Fibroblast of lung (primary cell): ENCODE measurements at places on chromosomes 16 and 17. TPM values are rescaled to one million over a fixed set of nuclear protein-coding genes. Genes with fewer than 3 reads are reported as not detected.

DNA sequence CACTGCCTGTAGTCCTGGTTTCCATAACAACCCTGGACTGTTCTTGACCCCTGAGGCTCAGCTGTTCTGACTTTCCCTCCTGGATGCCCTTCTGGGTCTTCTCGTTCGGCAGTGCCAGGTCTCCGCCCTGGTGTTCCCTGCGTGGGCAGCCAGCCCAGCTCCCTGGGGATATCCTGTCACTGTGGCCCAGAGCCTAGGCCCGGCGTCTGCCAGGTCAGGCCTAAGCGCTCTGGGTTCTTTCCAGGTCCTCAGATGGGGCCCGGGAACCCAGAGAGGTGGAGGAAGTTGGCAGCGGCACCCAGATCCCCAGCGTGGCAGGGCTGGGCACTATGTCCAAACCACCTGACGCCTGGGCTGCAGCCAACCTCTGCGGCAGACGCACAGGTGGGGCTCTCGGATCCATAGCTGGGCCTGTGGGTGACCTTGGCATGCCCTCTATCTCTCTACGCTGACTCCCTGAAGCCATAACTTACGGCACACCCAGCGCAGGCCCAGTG lies 12.5 kb upstream of the ATP2A3 start:
- H3K4me3 ChIP-seq = no peak overlapping the region
- H3K27ac ChIP-seq = no peak overlapping the region
- no peaks in the 10 kb centered on the region for H3K4me1 ChIP-seq
- H3K36me3 ChIP-seq = no peaks in the 10 kb centered on the region

- H3K4me3 ChIP-seq = no peak overlapping the region
- H3K27ac ChIP-seq = no peak overlapping the region
- H3K4me1 ChIP-seq = peaks cover 7% of the 10 kb centered on the region
- DNase-seq = no peak
- H3K27me3 ChIP-seq = no peaks in the 10 kb centered on the region
These were observed 2.9 kb upstream of the RNPS1 start for GRCh38 chr16:2270588-2271470.

- no peaks in the 10 kb centered on the region for H3K36me3 ChIP-seq
- peak; percentile 59 for DNase-seq
- no peaks in the 10 kb centered on the region for H3K27me3 ChIP-seq
- no peak overlapping the region for H3K27ac ChIP-seq
- H3K4me1 ChIP-seq = no peaks in the 10 kb centered on the region
These were observed 49.4 kb downstream of the RABEP1 start for GRCh38 chr17:5331506-5331905.

- H3K27ac ChIP-seq = no peak overlapping the region
- H3K4me1 ChIP-seq = no peaks in the 10 kb centered on the region
- no peaks in the 10 kb centered on the region for H3K36me3 ChIP-seq
- no peak for DNase-seq
- no peaks in the 10 kb centered on the region for H3K27me3 ChIP-seq
- no peak overlapping the region for H3K4me3 ChIP-seq
These were observed 20.1 kb downstream of the WSCD1 start for GRCh38 chr17:6090253-6090652.

- H3K4me1 ChIP-seq = no peaks in the 10 kb centered on the region
- DNase-seq = no peak
- no peaks in the 10 kb centered on the region for H3K27me3 ChIP-seq
- H3K27ac ChIP-seq = no peak overlapping the region
- no peaks in the 10 kb centered on the region for H3K36me3 ChIP-seq
These were observed 10.4 kb downstream of the ABR start for GRCh38 chr17:1169221-1169928.

GRCh38 chr16:70348991-70349390 lies 2.3 kb downstream of the DDX19A start:
- no peaks in the 10 kb centered on the region for H3K27me3 ChIP-seq
- H3K4me1 ChIP-seq = no peaks in the 10 kb centered on the region
- H3K4me3 ChIP-seq = no peak overlapping the region
- H3K27ac ChIP-seq = no peak overlapping the region
- no peak for DNase-seq

TLCD3B gene
- not detected in 2 replicates for total RNA-seq

TP53TG3B gene
- not detected in 2 replicates for total RNA-seq

CDK12 gene
- 19.3 and 24.9 TPM in 2 replicates for total RNA-seq

ASGR1 gene
- total RNA-seq = 0.66 and 0.77 TPM in 2 replicates

MYH1 gene
- not detected in 2 replicates for total RNA-seq

DNA sequence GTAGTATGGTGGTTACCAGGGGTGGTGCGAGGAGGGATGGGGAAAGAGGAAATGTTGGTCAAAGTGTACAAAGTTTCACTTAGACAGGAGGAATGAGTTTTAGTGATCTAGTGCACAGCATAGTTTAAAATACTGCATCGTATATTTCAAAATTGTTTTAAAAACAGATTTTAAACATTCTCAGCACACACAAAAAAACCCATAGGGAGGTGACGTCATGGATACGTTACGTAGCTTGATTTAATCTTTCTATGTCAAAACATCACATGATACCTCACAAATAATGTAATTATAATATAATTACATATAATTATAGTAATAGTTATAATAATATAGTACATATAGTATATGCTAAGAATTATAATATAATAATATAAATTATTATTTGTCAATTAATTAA lies 614.2 kb downstream of the TMEM114 start:
- no peaks in the 10 kb centered on the region for H3K27me3 ChIP-seq
- H3K36me3 ChIP-seq = no peaks in the 10 kb centered on the region
- no peaks in the 10 kb centered on the region for H3K4me1 ChIP-seq
- no peak overlapping the region for H3K4me3 ChIP-seq

MT1M gene
- 18.5 and 58.8 TPM in 2 replicates for total RNA-seq

- H3K27me3 ChIP-seq = no peaks in the 10 kb centered on the region
- H3K4me3 ChIP-seq = no peak overlapping the region
- H3K27ac ChIP-seq = no peak overlapping the region
These were observed 20.9 kb upstream of the ABCC1 start for GRCh38 chr16:15928261-15929104.

NHLRC4 gene
- total RNA-seq = 2.1 and 3.3 TPM in 2 replicates

GGT6 gene
- total RNA-seq = not detected in 2 replicates

GRCh38 chr16:58885528-58886170 lies 151.5 kb upstream of the GOT2 start:
- no peak overlapping the region for H3K27ac ChIP-seq
- no peaks in the 10 kb centered on the region for H3K27me3 ChIP-seq
- H3K4me3 ChIP-seq = no peak overlapping the region
- no peaks in the 10 kb centered on the region for H3K36me3 ChIP-seq

EXOC3L1 gene
- 0.26 and 0.33 TPM in 2 replicates for total RNA-seq

- H3K4me1 ChIP-seq = no peaks in the 10 kb centered on the region
- no peaks in the 10 kb centered on the region for H3K36me3 ChIP-seq
- H3K27ac ChIP-seq = no peak overlapping the region
- H3K27me3 ChIP-seq = peaks cover 24% of the 10 kb centered on the region
These were observed 32.1 kb upstream of the SBK1 start for GRCh38 chr16:28260193-28260592.

DNA sequence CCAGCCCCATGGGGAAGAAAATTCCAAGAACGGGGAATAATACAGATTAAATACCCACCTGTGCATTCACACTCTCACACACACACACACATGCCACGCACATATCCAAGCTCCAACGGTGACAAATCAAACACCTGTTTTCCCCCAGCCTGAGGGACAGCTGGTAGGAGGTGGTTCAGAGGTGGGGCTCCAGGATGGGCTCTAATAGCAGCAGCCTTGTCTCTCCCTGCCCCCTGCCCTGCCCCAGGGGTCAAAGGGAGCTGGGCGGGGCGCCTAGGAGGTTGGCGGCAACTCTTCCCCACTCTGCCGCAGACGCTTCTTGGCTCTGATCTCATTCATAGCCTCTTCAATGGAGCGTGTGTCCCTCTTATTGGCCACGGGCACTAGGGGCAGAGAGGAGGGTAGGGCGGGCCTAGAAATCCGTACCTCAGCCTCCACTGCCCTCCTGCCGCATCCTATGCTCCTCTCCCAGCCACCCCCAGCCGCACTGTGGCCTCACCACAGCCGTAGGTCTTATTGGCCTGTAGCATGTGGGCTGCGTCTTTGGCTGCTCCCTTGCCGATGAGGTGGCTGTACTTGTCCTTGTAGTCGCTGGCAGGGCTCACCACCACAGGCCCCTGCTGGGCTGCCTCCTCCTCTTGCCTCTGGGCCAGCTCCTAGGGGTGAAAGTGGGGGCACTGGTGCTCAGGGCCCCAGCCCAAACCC lies 8.2 kb downstream of the SPAG7 start:
- H3K4me3 ChIP-seq = no peak overlapping the region
- H3K27me3 ChIP-seq = no peaks in the 10 kb centered on the region
- peaks cover 8% of the 10 kb centered on the region for H3K36me3 ChIP-seq

- no peak overlapping the region for H3K4me3 ChIP-seq
- H3K27me3 ChIP-seq = no peaks in the 10 kb centered on the region
- DNase-seq = no peak
- H3K4me1 ChIP-seq = no peaks in the 10 kb centered on the region
- H3K36me3 ChIP-seq = no peaks in the 10 kb centered on the region
These were observed 718 bp upstream of the RPH3AL start for GRCh38 chr17:353213-353837.

MEFV gene
- total RNA-seq = under 0.01 and 0.17 TPM in 2 replicates

DNA sequence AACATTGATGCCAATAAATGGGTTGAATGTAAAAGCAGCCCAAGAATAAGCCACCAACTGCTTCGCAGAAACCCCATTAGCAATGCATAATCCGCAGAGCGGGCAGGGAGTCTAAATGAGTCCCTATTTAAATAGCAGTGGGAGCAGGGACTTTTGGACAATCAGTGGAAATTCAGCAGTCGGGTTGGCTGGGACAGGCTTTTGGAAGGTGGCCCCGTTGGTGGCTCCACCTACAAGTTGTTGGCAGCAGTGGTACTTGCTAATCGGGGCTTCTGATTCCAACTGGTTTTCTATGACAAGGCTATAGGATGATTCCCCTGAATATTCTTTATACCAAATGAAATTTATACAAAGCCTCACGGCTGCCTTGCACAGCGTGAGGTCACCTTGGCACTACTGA lies 86.3 kb downstream of the WDR59 start:
- no peaks in the 10 kb centered on the region for H3K36me3 ChIP-seq
- no peak overlapping the region for H3K4me3 ChIP-seq
- no peaks in the 10 kb centered on the region for H3K27me3 ChIP-seq
- no peak for DNase-seq
- H3K27ac ChIP-seq = no peak overlapping the region

EFCAB5 gene
- total RNA-seq = 0.26 and 0.66 TPM in 2 replicates

DNA sequence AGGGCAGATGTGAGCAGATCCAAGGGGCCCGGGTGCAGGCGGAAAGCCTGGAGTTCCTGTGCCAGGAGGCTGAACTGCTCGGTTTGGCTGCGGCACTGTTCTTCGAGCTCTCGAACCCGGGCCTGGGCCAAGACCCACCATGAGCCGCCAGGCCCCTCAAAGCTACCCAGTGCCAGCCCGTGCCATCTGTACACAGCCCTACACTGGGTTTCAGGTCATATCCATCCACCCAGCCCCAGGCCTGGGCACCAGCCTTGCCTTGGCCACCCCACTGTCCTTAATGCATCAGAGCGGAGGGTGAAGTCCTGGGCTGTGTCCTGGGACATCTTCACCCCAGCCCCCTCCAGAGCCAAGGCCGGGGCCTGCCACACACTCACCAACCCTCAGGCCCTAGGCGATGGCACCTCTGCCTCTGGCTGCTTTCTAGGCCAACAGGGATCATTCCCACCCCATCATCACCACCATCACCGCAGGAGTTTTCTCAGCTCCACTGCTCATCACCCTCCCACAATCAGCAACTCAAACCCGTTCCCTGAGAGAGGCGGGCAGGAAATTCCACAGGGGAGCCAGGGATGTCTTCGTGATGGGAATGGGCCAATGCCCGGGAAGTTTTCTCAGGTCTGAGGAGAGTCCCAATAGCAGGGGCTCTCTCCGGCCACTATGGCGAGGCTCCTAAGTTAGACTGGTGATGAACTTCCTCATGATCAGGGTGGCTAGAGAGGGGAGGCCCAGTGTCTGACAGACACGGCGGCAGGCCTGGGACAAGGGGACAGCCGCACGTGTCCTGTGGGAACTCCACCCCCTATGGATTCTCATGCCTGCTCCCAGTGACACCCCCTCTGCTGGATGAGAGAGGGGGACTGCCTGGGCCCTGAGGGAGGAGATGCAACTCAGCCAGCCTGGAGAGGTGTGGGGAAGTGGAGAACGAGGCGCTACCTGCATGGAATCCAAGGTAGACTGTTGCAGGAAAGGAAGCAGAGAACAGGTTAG lies 9.1 kb downstream of the TSPOAP1 start:
- no peak overlapping the region for H3K27ac ChIP-seq
- peaks cover 4% of the 10 kb centered on the region for H3K27me3 ChIP-seq
- H3K4me1 ChIP-seq = no peaks in the 10 kb centered on the region
- no peak for DNase-seq
- no peak overlapping the region for H3K4me3 ChIP-seq
- H3K36me3 ChIP-seq = no peaks in the 10 kb centered on the region

- DNase-seq = no peak
- H3K27ac ChIP-seq = no peak overlapping the region
- no peaks in the 10 kb centered on the region for H3K36me3 ChIP-seq
- peaks cover 12% of the 10 kb centered on the region for H3K27me3 ChIP-seq
These were observed 11.9 kb upstream of the TM4SF5 start for GRCh38 chr17:4759776-4760236.

KRTAP16-1 gene
- total RNA-seq = not detected in 2 replicates

DNA sequence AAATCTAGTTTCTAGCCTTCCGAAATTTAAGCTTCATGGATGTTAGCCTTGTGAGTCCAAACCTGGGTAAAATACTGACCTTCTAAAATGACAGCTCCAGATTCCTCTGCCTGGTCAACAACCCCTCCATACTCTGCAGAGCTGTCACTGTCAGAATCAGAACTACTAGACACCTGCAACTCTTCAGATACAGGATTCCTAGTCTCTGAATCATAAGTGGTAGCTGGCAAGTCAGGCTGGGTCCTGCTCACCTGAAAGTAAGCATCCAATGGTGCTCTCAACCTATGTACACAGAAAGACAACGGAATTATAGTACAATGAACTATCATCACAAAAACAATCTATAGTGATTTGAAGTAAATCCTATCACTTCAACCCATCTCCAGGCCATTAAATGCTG lies 14.8 kb downstream of the RFWD3 start:
- DNase-seq = no peak
- no peaks in the 10 kb centered on the region for H3K4me1 ChIP-seq
- H3K27ac ChIP-seq = no peak overlapping the region
- H3K36me3 ChIP-seq = peaks cover 2% of the 10 kb centered on the region
- H3K4me3 ChIP-seq = no peak overlapping the region
- H3K27me3 ChIP-seq = no peaks in the 10 kb centered on the region

GRCh38 chr16:55176901-55177300 lies 147.1 kb upstream of the IRX6 start:
- DNase-seq = no peak
- no peak overlapping the region for H3K4me3 ChIP-seq
- H3K4me1 ChIP-seq = no peaks in the 10 kb centered on the region
- no peaks in the 10 kb centered on the region for H3K27me3 ChIP-seq

C17orf50 gene
- total RNA-seq = not detected in 2 replicates

GRCh38 chr16:51876601-51876875 lies 670.4 kb downstream of the TOX3 start:
- peaks cover 25% of the 10 kb centered on the region for H3K4me1 ChIP-seq
- no peak overlapping the region for H3K4me3 ChIP-seq
- H3K27ac ChIP-seq = peak overlapping the region; percentile 2
- H3K27me3 ChIP-seq = no peaks in the 10 kb centered on the region
